HFFc6 (cell line): ENCODE measurements at places on chromosomes 16 and 17. TPM values are rescaled to one million over a fixed set of nuclear protein-coding genes. Genes with fewer than 3 reads are reported as not detected.
A peak's percentile ranks its signal among the peaks of the same experiment; 100 is the strongest.

GRCh38 chr16:10754941-10755340, 11.3 kb downstream of the NUBP1 start:
- peak overlapping the region; percentile 43 for H3K27ac ChIP-seq
- H3K36me3 ChIP-seq, result peaks cover 10% of the 10 kb centered on the region
- H3K27me3 ChIP-seq, result no peaks in the 10 kb centered on the region
- H3K4me1 ChIP-seq, result peaks cover 17% of the 10 kb centered on the region

- H3K27me3 ChIP-seq, result peaks cover 10% of the 10 kb centered on the region
- no peaks in the 10 kb centered on the region for H3K4me1 ChIP-seq
- no peaks in the 10 kb centered on the region for H3K36me3 ChIP-seq
- H3K4me3 ChIP-seq, result no peak overlapping the region
- no peak for DNase-seq
These were observed 6.2 kb downstream of the FSCN2 start for GRCh38 chr17:81534157-81535006.

- no peak overlapping the region for H3K4me3 ChIP-seq
- no peaks in the 10 kb centered on the region for H3K36me3 ChIP-seq
- H3K27ac ChIP-seq, result no peak overlapping the region
- H3K4me1 ChIP-seq, result no peaks in the 10 kb centered on the region
- no peaks in the 10 kb centered on the region for H3K27me3 ChIP-seq
- no peak for DNase-seq
These were observed 10.1 kb downstream of the ULK2 start for GRCh38 chr17:19857640-19858039.

GRCh38 chr16:57530522-57531252, 5.7 kb downstream of the CCDC102A start:
- DNase-seq, result no peak
- H3K4me1 ChIP-seq, result peaks cover 42% of the 10 kb centered on the region

DNA sequence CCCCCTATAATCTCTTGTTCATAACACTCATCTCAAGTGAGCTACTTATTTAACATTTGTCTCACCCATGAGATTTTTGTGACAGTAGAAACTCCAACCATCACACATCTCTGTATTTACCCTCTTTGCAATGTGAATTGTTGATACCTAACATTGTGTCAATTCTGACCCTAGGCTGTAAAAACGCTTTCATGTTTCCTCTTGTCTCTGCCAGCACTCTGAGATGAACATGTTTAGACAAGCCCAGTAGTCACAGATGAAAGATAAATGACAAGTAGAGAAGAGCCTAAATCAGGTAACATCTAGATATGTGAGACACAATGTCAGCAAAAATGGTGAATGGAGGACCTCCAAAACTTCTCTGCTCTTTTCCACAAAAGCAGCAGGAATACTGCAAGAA, 1254.5 kb upstream of the GOT2 start:
- H3K4me1 ChIP-seq, result no peaks in the 10 kb centered on the region
- no peaks in the 10 kb centered on the region; the same call in none of the 2 replicates for H3K27me3 ChIP-seq
- no peak overlapping the region for H3K4me3 ChIP-seq
- H3K36me3 ChIP-seq, result no peaks in the 10 kb centered on the region
- no peak for DNase-seq

- peaks cover 38% of the 10 kb centered on the region for H3K4me1 ChIP-seq
- H3K4me3 ChIP-seq, result peak overlapping the region; percentile 84
- H3K36me3 ChIP-seq, result peaks cover 13% of the 10 kb centered on the region
These were observed 86.9 kb downstream of the MRM3 start for GRCh38 chr17:869086-869485.

- H3K27ac ChIP-seq, result no peak overlapping the region
- no peak for DNase-seq
- H3K27me3 ChIP-seq, result no peaks in the 10 kb centered on the region
- H3K36me3 ChIP-seq, result no peaks in the 10 kb centered on the region
- no peak overlapping the region for H3K4me3 ChIP-seq
- H3K4me1 ChIP-seq, result no peaks in the 10 kb centered on the region
These were observed 182.5 kb downstream of the ZNF18 start for GRCh38 chr17:11814655-11815262.

DNA sequence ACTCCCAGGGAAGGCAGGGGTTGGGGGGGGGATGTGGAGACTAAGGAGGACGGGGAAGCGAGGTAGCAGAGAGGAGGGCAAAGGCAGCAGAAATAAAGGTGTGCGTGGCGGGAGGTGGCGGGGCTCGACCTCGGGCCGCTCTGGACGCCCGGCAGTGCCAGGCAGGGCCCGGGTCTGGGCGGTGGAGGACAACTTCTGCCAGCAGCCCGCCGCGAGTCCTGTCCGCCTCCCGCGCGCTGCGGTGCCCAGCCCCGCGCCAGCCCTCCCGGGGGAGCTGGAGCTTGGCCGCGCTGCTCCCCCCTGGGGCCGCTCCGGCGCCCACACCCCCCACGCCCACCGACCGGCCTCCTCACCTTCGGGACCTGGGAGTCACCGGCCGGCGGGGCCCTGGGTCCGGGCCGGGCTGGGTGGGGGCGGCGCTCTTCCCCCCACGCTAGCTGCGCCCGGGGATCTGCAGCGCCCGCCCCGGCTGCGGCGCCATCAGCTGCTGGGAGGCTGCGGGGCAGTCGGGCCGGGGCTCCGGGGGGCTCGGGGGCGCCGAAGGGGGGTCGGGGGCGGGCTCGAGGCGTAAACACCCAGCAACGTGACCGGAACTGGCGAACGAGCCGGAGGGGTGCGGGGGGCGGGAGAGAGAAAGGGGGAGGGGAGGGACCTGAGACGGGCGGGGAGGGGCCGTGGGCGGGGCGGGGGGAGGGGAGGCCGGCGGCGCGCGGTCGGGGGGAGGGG, at the start of gene CCDC92B:
TSS of gene CCDC92B (minus strand) at position 595 of the 726 bp plus-strand sequence. CDS start 14,507 bp downstream, outside the sequence.
- H3K4me1 ChIP-seq, result no peaks in the 10 kb centered on the region
- H3K4me3 ChIP-seq, result no peak within 1 kb of the TSS
- H3K36me3 ChIP-seq, result no peaks in the 10 kb centered on the region

- peaks cover 24% of the 10 kb centered on the region for H3K27me3 ChIP-seq
- DNase-seq, result no peak
- H3K27ac ChIP-seq, result no peak overlapping the region
These were observed 75.6 kb downstream of the MGAT5B start for GRCh38 chr17:76943781-76944213.

DNA sequence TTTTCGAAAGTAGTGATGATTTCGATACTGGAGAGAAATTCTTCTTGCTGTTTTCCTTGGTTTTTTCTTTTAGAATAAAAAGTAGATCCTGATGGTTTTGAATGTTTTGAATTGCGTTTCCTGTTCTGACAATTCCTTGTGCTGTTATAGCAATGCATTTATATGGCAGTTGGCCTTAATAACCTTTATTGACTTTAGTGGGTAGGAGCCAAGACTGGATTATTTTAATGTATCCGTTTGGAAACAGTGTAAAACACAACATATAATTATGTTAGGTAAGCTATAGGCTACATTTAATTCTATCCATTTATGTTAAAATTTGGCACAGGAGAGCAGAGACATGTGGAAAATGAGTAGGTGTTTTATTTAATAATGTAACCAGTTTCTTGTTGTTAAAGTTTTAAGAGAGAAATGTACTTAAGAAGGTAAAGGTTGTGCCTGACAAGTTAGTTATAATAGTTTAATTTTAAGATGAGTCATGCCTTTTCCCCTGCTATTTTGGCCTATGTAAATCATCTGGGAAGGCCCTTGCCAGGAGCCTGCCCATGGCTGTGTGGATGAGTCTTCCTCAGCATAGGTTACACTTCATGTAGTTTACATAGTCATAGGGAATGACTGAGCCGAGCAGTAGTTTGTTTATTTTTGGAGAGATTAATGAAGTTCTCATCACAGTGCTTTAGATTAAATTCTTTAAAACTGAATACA, 189.9 kb downstream of the FTO start:
- H3K4me1 ChIP-seq, result peaks cover 42% of the 10 kb centered on the region
- peak overlapping the region; percentile 74 for H3K27ac ChIP-seq
- peaks cover 12% of the 10 kb centered on the region; the same call in 1 of the 2 replicates for H3K36me3 ChIP-seq
- peak overlapping the region; percentile 73 for H3K4me3 ChIP-seq
- DNase-seq, result peak; percentile 79
- peaks cover 2% of the 10 kb centered on the region; the same call in 1 of the 2 replicates for H3K27me3 ChIP-seq

GRCh38 chr16:84357191-84357651, 11.1 kb upstream of the ATP2C2 start:
- H3K36me3 ChIP-seq, result no peaks in the 10 kb centered on the region
- peaks cover 14% of the 10 kb centered on the region; the same call in 1 of the 2 replicates for H3K4me1 ChIP-seq
- no peak overlapping the region for H3K27ac ChIP-seq
- H3K4me3 ChIP-seq, result no peak overlapping the region
- DNase-seq, result peak; percentile 9

DNA sequence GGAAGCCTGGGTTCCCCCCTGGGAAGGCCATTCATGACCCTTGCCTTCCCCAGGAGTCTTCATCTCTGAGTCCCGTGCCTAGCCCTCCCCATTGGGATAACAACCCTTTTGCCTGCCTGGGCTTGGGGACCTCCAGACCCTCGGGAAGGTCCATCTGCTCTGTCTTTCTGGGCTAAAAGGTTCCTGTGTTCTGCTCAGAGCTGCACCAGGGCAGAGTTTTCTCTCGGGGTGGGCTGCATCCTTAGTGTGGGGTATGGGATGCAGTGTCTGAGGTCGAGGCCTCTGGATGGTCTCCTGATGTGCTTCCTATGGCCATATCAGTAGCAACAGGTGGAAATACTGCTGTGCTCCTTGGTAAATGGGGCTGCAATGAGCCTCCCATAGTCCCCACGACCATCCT, 22.9 kb upstream of the PLLP start:
- H3K36me3 ChIP-seq, result no peaks in the 10 kb centered on the region
- DNase-seq, result no peak

DNA sequence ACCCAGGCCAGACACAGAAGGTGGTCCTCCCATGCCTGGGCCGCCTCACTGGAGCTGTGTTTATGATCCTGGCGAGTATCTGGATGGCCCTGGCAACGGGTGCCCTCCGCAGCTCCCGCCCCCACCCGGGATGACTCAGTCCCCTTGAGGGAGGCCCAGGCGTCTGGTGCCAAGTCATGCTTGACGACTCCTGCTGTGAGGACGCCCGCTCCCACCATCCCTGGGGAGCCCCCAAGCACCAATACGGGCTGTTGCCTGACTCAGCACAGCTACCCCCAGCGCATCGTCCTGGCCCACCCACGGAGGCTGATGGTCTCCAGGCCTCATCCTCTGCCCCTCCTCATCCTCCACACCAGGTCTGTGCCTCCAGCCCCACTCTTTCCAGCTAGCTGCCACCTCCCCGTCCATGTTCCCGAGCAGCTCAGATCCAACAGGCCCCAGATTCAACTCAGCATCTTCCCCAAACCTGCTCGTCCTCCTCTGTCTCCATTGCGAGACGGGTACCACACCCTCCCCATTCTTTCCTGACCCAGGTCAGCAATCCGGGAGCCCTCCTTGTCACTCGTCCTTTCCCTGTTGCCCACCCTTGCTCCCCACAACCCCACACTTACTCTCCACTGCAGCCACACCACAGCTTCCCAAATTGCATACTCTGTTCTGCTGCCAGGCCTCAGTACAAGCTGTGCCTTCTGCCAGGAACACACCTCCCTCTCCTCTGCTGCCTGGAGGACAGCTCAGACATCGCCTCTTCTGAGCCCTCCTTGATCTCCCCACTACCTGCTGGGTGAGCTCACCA, 2.6 kb downstream of the CAMKK1 start:
- H3K27me3 ChIP-seq, result peaks cover 3% of the 10 kb centered on the region; the same call in 1 of the 2 replicates
- peak overlapping the region; percentile 98 for H3K27ac ChIP-seq
- H3K36me3 ChIP-seq, result no peaks in the 10 kb centered on the region
- H3K4me1 ChIP-seq, result peaks cover 85% of the 10 kb centered on the region
- H3K4me3 ChIP-seq, result peak overlapping the region; percentile 73

GRCh38 chr16:56369202-56369601, 56.1 kb downstream of the AMFR start:
- H3K27me3 ChIP-seq, result no peaks in the 10 kb centered on the region
- H3K36me3 ChIP-seq, result peaks cover 9% of the 10 kb centered on the region
- H3K4me3 ChIP-seq, result no peak overlapping the region
- peaks cover 39% of the 10 kb centered on the region for H3K4me1 ChIP-seq
- H3K27ac ChIP-seq, result no peak overlapping the region

CHCT1 gene
- not detected in 3 replicates for total RNA-seq

ENPP7 gene
- total RNA-seq, result not detected in 3 replicates

CTRB1 gene
- not detected in 3 replicates for total RNA-seq
